EL (cell line): ENCODE measurements at places on chromosomes 6 and 20.

GRCh38 chr6:74505391-74505790 is 700.5 kb downstream of the COL12A1 start:
- no peak for DNase-seq

GRCh38 chr20:60579941-60580515 is 621.8 kb downstream of the CDH26 start:
- DNase-seq: no peak

- no peak for DNase-seq
These were observed 67.0 kb upstream of the SIRPA start for GRCh38 chr20:1827974-1828785.

DNA sequence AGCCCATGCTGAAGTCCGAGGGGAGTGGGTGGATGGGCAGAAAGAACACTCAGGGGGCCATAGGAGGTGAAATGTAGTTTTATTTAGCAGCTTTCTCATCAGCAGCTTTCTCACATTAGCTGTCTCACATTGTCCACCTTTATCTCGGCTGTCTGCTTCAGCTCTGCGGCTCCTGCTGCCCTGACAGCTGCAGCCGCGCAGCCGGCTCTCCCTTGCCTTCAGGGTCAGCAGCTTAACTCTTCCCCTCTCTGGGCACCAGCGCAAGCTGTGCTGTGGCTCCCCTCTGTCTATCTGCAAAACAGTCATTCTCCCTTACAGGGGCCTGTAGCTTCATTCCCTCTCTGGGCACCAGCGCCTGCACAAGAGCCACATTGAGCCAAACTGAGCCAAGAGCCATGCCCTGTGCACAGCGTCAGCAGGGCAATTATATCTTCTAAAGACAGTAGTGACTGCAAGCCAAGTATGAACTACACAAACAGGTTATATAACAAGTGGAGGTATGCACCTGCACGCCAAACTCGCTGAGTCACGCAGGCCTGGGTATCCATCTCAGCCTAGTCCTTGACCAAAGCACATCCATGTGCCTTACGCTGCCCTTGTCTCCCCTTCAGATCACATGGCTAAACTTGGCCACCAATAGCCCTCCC is 198.8 kb downstream of the EYA2 start:
- DNase-seq: no peak

DNA sequence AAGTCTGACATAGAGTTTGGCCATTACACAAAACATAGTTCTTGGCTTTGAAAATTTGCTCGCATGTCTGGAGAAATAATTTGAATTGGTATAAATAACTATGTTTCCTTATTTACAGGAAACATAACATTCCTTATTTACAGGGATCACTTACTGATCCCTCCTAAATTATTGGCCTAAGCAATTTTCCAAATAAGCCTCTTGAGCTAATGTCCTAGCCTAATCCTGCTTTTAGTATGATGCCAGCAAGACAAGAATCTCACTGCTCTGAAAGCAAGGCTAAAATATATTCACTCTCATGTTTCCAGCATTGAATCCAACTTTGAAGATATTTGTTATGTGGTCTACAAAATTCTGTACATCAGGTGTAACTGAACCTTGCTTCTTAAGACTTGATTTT is 4.1 kb upstream of the TBC1D32 start:
- no peak for DNase-seq

DNA sequence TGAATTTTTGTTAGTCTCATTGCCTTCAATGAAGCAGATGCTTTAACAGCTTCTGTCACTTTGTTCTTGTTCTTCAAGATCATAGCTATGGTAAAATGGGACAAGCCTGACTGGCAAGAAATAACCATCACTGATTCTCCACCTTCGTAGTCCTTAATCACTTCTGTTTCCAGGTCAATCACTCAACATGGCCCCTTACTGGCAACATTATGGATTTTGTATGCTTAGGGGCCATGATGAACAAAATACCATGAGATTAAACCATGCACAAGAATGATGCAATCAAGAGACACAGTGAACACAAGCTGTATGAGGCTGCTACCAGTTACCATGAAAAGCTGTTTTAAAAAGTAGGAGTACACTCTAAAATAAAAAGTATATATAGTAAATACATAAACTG is 32.8 kb downstream of the ADNP start:
- DNase-seq: no peak

- no peak for DNase-seq
These were observed 6.6 kb downstream of the B4GALT5 start for GRCh38 chr20:49707118-49707517.

DNA sequence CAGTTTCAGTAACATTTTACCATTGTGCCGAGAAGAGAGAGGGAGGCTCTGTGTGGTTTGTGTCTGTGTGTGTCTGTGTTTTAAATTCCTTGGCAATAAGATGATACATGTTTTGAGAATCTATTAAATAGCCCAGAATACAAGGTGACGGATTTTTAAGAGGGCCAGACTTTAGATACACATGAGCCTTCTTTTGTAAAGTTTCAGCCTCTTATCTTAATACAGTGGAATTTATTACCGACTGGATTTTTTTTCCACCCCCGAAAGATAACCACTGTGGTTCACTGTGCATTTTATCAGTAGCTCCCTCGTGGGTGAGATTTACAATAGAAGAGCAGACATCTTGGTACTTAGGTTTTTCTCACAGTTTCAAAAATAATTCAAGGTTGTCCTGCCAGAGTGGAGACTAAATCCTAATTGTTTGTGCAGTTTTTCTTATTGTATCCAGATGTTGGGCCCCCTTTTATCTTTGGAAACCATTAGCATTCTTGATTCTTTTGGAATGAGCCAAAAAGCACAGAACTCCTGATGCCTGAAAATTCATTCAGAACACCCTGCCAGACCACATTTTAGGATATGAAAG is 49.9 kb downstream of the STK4 start:
- DNase-seq: peak; percentile 65

GRCh38 chr6:6284221-6284966 is 36.1 kb downstream of the F13A1 start:
- no peak for DNase-seq

- no peak for DNase-seq
These were observed 13.9 kb downstream of the TNFAIP3 start for GRCh38 chr6:137880746-137881521.

DNA sequence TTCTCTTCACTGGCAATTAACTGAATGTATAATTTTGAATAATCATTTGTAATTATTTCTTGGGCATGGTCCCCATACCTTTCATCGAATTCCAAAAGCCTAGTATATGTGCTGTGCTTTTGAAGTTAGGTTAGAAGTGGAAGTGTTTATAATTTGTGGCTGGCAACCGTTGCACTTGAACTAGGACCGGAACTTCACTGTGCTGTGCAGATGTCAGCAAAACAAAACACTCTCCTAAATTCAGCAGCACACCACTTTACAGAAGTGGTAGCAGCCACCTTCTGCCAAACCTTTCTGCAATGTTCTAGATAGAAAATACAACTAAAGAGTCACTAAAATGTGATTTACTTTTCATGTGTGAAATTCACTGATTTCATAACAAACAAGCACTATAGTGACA is 111.9 kb downstream of the FAM83B start:
- no peak for DNase-seq

GRCh38 chr6:151240791-151241642 is 1.2 kb downstream of the AKAP12 start:
- peak; percentile 73 for DNase-seq

DNA sequence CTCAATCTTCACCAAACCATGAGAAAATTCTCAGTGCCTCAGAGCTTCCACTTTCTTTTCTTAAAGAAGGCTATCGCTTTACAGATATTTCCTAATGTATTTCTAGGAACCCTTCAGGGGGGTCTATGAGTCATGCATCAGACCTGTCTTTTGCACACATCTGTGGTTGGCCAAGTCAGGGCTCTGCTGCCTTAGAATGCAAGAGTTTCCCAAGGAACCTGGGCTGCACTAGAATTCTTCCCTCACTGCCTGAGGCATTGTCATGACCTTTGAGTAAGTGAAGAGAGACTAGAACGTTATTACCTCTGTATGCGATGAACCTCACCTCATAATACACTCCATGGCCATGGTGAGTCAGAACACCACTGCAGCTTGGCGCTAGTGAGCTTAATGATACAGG is 365.0 kb upstream of the ID4 start:
- DNase-seq: peak; percentile 89

DNA sequence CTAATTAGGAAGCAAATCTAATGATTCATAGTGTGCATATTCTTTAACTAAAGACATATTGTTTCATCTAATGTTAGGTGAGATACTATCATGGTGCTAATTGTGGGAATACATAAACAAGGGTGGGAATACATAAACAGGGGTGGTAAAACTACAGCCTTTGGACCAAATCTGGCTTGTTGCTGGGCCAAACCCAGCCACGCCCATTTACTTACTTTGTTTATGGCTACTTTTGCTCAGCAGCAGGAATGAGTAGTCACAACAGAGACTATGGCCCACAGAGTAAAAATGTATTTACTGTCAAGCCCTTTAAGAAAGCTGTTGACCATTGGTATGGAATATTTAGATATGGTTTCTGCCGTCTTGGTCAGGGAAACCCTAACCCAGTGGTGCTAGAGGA is 31.7 kb downstream of the FAM135A start:
- no peak for DNase-seq

GRCh38 chr6:97049253-97050011 is 124.9 kb downstream of the KLHL32 start:
- DNase-seq: no peak

DNA sequence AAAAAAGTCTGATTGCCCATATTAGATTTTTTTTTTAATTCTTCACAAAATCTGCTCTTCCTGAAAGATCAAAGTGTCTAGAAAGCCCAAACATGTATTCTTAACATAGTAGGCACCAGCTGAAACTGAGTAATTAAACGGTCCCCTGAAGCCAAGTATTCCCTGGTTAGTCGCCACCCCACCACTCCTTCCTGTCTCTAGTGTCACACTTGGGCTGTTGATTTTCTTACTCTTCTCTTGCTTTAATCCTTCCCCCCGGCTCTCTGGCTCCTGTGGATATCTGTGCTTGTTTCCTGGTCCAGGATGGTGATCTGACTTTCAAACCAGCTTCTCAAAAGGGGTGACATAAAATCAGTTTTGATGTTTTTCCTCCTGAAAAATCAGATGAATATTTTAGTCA is 162.9 kb downstream of the QKI start:
- DNase-seq: no peak

- DNase-seq: no peak
These were observed 1.6 kb upstream of the LATS1 start for GRCh38 chr6:149719531-149719930.

GRCh38 chr6:139361211-139361610 is 13.2 kb downstream of the CITED2 start:
- DNase-seq: no peak

- peak; percentile 8 for DNase-seq
These were observed 196.8 kb upstream of the HSF2 start for GRCh38 chr6:122202576-122203137.

GRCh38 chr20:41573955-41574354 is 44.2 kb downstream of the CHD6 start:
- no peak for DNase-seq

- peak; percentile 28 for DNase-seq
These were observed 25.2 kb downstream of the PACSIN1 start for GRCh38 chr6:34491091-34491430.

GRCh38 chr20:25325997-25326396 is 64.6 kb downstream of the ABHD12 start:
- DNase-seq: no peak

GRCh38 chr6:71420095-71420692 is 131.6 kb downstream of the OGFRL1 start:
- peak; percentile 55 for DNase-seq

DNA sequence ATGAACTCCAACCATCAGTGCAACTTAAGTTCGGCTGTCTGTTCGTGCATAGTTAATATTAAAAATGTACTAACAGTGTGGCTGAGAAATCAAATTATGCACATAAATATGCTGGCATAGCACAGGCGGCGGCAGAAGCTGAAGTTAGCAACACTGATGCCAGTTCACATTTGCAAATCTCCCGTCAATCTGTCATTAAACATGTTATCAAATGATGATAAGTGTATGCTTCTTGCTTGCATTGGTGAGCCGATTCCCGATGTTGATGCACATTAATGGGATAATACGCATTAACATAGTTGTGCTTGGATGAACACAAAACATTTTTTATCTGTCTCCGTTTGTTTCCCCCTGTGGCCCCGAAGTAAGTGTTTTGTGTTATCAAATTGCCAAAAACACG is 309.4 kb downstream of the ZNF217 start:
- DNase-seq: no peak

GRCh38 chr6:144729502-144729901 is 444.4 kb downstream of the UTRN start:
- no peak for DNase-seq

- no peak for DNase-seq
These were observed 91.9 kb upstream of the DTNBP1 start for GRCh38 chr6:15754706-15755079.

GRCh38 chr6:43170417-43170930 is 595 bp upstream of the SRF start:
- no peak for DNase-seq

DNA sequence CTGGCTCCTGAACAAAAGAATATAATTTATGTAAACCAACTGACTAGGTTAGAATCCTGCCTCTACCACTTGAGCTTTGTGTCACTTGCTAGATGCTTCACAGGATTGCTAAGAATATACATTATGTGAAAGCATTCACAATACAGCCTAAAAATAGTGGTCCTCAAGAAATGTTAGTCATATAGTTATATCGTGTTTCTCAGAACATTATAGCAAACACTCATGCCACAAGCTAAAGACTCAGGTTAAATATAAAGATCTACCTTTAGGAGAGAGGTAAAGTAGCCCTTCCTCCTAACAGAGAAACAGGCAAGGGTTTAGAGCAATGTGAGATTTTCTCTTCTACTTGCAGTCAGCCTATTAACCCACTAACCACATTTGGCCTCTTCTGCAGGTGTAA is 17.8 kb upstream of the ALDH8A1 start:
- no peak for DNase-seq

DNA sequence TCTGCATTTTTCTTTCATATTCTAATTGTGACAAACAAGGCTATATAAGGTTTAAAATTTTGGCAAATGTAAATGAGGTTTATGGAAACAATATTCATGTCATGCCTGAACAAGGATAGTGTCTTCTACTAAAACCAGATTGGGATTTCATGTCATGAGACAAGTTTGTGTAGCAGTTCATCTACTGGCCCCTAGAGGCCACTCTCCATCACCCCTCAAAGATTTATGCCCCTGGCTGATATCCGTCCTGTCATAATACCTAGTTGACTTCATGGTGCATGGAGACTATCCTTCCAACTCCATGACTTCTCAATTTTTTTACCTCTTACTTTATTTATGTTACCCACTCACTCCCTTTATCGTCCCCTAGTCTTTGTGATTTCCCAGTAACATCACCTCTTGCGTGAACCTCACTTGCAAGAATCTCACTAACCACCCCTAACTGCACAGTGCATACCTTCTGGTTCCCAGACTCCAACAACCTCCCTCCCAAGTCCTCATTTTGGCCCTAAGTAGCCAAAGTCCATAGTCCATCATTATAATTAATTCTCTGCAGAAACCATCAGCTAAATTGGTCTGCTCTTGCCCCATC is 179.8 kb downstream of the TASP1 start:
- DNase-seq: peak; percentile 49

- DNase-seq: no peak
These were observed 105.5 kb downstream of the ARMC2 start for GRCh38 chr6:108953681-108954080.
